Tongue (tissue), 3 donors: ENCODE measurements at places on chromosomes 2 and 18. TPM values are rescaled to one million over a fixed set of nuclear protein-coding genes. Genes with fewer than 3 reads are reported as not detected.

The ITGA4 gene
- total RNA-seq: 16.6 TPM

The ALPI gene
- total RNA-seq: not detected

The FOSL2 gene
- total RNA-seq: 66.4 TPM

The POMC gene
- total RNA-seq: 7.7 TPM

The LIMS4 gene
- total RNA-seq: 1.0 TPM

The GALNT13 gene
- 1.1 TPM for total RNA-seq

The BCL2 gene
- 47.3 TPM for total RNA-seq

The FHOD3 gene
- 33.0 TPM for total RNA-seq

The DES gene
- 5,232 TPM for total RNA-seq

The GEN1 gene
- 13.4 TPM for total RNA-seq

The METTL8 gene
- 18.7 TPM for total RNA-seq
